ENCODE measurements at places on chromosomes 2 and 18. TPM values are rescaled to one million over a fixed set of nuclear protein-coding genes. Genes with fewer than 3 reads are reported as not detected.

KRTCAP3 gene
- 22.4 TPM for total RNA-seq

CMPK2 gene
- 37.2 TPM for total RNA-seq

TCF7L1 gene
- 16.8 TPM for total RNA-seq

COL4A4 gene
- total RNA-seq, result 30.8 TPM

SPATA3 gene
- total RNA-seq, result not detected

IL36RN gene
- total RNA-seq, result not detected

GCG gene
- total RNA-seq, result 0.23 TPM

TRIM43 gene
- not detected for total RNA-seq

PSTPIP2 gene
- total RNA-seq, result 8.9 TPM

BOLL gene
- not detected for total RNA-seq

RGPD4 gene
- total RNA-seq, result not detected

Data from upper lobe of left lung (tissue), 6 donors.